ENCODE measurements at places on chromosomes 7 and 10.

DNA sequence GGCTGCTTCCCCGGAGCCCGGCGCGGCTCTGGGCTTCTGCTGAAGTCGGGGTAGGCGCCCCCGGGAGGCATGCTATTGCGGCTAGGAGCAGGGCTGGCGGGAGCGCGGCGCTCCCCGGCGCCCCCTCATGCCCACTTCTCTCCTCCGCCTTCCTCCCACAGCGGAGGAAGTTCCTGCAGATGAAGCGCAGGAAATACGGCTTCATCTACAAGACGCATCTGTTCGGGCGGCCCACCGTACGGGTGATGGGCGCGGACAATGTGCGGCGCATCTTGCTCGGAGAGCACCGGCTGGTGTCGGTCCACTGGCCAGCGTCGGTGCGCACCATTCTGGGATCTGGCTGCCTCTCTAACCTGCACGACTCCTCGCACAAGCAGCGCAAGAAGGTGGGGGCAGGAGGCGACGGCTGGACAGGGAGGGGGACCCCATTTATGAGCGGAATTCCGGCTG lies 479 bp downstream of the CYP26A1 start:
- peak; percentile 50 for DNase-seq

DNA sequence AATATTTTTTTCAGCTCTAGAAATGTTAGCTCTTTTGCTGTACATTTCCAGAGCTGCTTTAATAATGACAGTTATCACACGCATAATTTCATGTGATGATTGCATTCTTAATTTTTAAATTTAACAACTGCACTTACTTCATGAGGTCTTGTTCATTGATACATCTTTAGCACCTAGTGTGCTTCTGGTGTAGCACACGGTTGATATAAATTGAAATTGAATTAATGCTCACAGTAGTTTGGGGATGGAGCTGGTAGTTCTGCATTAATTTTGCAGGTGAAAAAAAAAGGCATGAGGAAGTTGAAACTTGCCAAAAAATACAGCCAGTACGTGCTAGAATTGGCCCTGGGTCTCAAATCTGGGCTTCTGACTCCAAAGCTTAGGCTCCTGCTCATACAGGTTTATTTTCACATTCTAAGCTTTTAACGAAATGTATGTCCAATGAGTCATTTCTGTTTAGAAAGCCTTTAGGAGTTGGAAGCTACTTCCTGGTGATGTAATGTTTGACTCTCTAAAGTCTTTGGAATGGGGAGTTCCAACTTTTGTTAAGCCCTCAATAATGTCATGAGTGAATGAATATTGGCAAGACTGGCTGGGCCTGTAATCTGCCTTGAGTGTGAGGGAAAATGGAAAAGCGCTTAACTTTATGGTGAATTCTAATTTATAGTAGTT lies 62.5 kb downstream of the DAGLB start:
- no peak for DNase-seq

DNA sequence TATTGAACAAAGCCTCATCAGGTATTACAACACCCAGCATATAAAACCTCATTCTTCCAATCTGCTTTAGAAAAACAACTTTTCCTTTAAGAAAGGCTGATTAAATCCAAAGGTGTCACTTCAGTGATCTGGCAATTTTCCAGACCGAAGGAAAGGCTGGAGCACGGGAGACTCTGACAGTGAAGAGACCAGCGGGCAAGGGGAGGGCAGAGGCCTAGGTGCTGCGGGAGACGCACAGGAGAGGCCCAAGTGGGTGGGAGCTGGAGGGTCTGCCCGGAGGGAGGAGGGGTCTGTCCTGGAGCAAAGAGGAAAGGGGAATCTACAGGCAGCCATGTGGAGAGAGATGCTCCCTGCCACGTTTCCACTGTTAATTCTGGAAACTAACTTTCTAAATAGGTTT lies 24.3 kb upstream of the PPP2R2D start:
- no peak for DNase-seq

DNA sequence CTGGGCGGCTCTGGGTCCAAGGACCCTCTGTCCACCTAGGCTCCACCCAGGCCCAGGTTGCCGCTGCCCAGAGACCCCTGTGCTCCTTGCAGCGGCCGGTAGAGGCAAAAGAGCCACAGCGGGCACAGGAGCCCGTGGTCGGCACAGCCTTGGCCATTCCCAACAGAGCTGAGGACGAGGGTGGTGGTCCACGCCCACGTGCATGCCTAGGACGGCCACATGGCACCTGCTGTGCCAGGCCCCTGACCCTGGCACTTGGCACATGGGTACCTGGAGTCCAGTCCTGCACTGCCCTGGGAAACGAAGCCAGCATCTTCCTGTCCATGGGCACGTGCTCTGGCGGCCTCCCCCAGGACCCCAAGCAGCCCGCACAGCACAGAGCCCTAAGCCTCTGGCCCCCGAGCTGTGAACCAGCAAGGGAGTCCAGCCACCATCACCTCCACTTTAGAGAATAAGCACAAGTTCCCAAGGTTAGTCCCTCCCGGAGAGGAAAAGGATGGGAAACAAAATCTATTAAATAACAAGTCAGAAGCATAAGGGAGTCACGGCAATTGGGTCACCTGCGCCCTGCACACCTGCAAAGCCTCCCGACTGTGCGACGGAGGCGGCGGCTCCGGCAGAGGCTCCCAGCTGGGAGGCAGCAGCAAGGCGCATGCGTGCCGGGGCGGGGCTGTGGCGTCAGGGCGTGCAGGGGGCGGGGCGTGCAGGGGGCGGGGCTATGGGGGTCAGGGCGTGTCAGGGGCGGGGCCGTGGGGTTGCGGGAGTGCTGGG lies 59.1 kb downstream of the STK32C start:
- peak; percentile 79 for DNase-seq

DNA sequence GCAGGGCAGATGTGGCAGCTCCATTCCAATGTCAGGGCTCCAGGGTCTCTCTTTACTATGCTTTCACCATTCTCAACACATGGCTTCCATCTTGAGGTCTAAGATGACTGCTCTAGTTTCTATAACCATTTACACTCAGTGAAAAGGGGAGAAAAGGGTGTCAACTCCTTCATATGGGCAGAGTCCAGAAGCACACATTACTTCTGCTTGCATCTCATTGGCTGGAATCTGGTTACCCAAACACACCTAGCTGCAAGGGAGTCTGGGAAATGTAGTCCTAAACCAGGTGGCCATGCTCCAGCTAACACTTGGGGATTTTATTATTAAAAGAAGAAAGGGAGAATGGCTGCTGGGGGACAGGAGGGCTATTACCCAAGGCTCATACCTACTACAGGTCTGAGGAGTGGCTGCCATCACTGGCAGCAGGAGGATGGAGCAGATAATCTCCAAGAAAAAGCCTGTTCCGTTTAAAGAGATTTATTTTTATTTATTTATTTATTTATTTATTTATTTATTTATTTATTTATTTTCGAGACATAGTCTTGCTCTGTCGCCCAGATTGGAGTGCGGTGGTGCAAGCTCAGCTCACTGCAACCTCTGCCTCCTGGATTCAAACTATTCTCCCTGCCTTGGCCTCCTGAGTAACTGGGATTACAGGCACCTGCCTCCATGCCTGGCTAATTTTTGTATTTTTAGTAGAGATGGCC lies 29.1 kb upstream of the LBX1 start:
- peak; percentile 73 for DNase-seq
